ENCODE measurements at places on chromosomes 11 and 22.
A peak's percentile ranks its signal among the peaks of the same experiment; 100 is the strongest.

DNA sequence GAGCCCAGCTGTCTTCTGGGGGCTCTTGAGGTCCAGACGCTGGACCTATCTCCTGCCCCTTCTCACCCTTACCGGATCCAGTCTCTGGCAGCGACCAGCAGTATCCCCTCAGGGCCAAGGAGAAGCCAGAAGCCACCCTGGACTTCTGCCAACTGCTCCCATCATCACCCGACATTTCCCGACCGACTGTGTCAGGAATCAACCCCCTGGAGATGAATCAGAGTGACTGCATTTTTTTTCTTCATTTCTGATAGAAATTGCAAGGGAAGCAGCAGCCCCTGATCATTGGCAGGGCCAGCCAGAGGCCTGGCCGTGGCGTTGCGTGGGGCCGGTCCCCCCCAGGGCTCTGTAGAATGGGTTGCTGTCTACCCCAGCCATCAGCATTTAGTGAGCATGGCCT lies 5.2 kb upstream of the LIF start:
- DNase-seq: no peak

DNA sequence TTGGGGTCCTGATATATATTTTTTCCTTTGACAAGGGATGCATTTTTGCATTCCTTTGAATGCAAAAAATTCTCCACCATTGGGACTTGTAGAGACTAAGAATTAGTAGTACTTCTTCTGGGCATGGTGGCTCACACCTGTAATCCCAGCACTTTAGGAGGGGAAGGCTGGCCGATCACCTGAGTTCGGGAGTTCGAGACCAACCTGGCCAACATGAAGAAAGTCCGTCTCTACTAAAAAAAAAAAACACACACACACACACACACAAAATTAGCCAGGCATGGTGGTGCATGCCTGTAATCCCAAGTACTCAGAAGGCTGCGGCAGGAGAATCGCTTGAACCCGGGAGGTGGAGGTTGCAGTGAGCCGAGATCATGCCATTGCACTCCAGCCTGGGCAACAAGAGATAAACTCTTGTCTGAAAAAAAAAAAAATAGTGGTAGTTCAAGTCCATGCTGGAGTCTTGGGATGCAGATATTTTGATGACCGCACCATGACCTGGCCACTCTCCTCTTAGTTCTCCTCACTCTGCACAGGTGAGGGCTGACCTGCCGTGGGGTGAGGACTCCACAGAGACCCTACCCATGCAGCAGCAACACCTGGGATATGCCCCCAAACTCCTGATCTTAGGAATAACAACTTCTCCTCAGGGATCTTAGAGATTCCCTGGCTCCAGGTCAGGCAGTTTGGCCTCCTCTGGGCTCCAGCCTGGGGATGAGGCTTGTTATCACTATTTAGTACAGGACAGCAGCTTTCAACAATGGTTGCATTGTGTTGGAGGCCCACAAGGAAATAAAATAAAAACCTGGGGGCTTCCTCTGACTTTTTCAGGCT lies 36.5 kb upstream of the TOP3B start:
- no peak for DNase-seq

DNA sequence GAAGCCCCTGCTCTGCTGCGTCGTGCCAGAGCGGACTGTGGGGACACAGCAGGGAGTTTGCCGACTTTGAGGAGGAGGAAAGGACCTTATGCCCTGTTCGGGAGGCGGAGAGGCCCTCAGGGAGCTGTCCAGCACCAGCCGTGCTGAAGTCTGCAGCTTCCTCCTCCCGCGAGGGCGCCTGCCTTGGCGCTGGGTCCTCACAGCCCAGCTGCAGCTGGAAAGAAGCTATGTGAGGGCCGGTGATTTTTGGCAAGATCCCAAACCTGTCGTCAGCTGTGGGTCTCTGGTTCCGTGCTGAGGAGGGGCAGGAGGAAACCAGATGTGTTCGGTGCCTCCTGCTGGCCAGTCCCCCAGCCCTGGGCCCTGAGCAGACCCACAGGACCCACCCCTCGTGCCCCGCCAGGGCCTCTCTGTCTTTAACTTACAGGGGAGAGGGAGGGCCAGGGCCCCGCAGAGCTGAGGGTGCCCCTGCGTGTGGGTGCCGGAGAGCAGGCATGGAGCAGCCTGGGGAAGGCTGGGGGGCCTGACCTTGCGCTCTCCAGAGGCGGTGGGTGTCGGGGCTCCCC lies 12.0 kb downstream of the BRSK2 start:
- DNase-seq: peak; percentile 68

DNA sequence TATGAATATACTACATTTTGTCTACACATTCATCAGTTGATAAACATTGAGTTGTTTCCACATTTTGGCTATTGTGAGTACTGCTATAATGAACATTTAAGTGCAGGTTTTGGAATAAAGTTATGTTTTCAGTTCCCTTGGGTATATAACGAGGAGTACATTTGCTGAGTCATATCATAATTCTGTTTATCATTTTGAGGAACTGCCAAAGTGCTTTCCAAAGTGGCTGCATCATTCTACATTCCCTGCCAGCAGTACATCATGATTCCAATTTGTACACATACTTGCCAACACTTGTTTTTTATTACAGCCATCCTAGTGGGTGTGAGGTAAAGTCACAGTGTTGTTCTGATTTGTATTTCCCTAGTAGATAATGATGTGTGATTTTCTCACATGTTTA lies 1458.6 kb upstream of the TENM4 start:
- DNase-seq: no peak

- peak; percentile 75 for DNase-seq
Observed at GRCh38 chr11:66956689-66957290, 1.4 kb downstream of the PC start.

GRCh38 chr11:130911306-130911705 lies 5.0 kb downstream of the SNX19 start:
- no peak for DNase-seq

DNA sequence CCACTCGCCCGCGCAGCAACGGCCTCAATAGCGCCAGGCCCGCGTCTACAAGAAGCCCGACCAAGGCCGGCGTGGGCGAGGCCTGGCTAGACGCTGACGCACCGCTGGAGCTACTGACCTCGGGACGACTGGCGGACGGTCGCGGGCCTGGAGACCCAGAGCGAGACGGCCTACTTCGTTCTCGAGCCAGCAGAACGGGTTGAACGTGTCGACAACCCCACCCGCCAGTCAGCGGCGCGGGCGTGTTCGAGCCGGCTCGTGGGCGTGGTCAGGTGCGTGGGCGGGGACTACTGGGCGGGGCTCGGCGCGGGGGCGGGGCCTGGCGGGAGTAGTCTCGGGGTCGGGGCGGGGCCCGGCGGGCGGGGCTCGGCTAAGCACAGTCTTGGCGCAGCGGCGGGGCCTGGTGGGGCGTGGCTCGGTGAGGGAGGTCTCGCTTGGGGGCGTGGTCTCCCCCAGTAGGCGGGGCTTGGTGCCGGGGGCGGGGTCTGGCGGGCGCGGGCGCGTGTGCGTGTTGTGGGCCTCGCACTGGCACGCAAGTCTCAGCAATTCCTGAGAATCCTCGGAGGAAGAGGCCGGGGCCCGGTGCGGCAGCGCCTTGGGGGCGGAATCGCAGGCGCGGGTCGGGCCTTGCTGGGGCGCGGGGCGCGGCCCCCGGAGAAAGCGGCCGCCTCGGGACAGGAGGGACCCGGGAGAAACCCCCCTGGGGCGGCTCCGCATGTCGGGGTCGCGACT lies at the start of gene RNH1:
Gene RNH1 (minus strand): TSS at position 248 of the 732 bp plus-strand sequence. CDS start 5,080 bp downstream, outside the sequence.
- DNase-seq: peak; percentile 97

GRCh38 chr11:69451289-69451688 lies 30.2 kb upstream of the LINC01488 start:
- no peak for DNase-seq

DNA sequence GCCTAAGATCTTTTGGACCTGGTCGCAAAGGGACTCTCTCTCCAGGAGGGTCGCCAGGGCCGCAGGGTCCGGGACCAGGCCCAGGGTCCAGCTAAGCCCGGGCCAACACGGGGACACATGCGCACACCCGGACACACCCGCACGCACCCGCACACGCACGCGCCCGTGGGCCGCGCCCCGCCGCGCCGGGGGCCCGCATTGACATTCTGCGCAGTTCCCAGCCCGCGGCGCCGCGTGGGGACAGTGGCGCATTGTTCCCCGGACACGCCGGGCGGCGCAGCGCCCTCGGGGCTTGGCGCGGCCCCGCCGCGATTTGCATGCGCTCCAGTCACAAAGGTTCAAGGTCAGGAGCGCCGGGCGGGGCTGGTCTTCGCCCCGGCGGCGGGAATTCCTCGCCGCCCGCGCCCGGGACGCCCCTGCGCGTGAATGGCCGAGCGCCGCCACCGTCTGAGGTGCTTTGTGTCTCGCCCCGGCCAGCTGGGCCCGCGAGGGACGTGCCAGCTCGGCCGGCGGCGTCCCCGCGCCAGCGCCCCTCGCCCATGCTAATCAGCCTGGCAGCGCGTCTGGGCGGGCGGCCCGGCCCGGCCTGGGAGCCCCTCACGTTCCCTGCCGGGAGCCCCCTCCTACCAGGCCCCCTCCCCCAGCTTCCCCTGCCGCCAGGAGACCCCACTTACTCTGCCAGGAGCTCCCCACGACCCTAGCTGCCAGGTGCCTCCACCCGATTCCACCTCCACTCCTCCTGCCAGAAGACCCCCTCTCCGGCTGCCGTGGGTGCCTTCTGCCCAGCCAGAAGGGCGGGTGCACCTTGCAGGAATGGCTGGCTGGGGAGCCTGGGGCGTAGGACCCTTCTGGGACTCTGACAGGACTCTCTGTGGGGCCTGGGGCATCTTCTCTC lies 50.5 kb upstream of the WNT7B start:
- DNase-seq: peak; percentile 90

GRCh38 chr11:11311169-11311568 lies 41.9 kb downstream of the CSNK2A3 start:
- no peak for DNase-seq

GRCh38 chr22:49713003-49713402 lies 114.7 kb downstream of the BRD1 start:
- DNase-seq: no peak

DNA sequence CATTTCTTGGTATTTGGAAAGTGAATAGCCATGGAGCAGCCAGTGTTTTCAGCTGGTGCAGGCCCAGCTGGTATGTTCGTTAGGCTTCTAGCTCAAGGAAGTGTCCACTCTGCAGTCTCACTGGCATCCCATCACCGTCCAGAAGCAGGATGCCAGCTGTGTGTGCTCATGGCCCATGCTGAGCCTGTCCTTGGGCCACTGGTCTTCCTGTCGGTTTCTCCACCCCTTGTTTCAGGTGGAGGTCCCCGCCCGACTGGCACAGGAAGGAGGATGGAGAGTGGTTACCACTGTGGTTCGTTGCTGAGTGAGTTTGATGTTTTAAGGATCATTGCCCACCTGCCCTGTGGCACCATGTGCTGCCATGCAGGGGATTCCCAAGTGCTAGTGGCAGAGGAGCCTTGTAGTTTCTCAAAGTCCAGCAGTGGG lies 63.7 kb downstream of the MED15 start:
- no peak for DNase-seq

DNA sequence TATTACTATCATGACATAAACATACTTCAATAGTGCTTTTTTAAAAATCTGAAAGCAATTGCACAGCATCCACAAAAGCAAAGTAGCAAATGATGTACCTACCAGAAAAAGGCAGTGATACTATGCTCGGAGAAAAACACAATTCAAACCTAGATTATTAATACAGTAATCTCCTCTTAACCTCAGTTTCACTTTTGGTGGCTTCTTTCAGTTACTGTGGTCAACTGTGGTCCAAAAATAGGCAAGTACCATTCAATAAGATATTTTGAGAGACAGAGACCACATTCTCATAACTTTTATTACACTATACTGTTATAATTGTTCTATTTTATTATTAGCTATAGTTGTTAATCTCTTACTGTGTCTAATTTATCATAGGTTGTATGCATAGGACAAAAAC lies 20.8 kb downstream of the KCNA4 start:
- DNase-seq: no peak
